ENCODE measurements at places on chromosomes 13 and 19. TPM values are rescaled to one million over a fixed set of nuclear protein-coding genes. Genes with fewer than 3 reads are reported as not detected.
A peak's percentile ranks its signal among the peaks of the same experiment; 100 is the strongest.

DNA sequence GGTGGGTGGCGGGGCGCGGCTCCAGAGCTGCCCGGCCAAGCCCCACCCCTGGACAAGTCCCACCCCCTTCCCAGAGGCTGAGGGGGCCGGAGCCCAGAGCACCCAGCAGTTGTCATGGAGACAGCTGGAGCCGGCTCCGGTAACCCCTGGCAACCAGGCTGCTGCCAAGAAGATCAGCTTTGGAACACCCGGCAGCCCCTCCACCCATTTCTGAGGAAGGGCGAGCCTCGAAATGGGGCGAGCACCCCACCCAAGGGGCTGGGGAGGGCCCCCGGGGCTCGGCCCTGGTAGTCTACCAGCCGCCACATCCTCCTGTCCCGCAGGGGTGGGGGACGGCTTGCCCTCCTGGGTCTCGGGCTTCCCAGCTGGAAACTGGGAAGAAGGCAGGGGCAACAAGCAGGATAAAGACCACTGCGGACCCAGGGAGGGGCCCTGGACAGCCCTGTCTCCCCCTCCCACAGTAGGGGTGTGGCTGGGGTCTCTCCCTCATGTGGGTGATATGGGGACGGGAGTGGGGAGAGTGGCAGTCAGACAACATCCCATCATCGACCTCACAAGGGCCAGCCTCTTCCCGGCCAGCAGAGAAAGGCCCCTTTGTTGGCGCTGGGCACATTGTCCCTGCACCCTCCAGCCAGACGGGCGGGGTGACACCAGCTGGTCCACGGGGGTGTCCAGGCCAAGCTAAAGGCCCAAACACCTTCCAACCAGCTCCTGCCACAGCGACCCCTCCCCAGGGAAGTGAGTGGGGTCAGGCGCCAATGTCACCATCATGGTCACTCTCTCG is 1.5 kb downstream of the CERS1 start:
- peaks cover 21% of the 10 kb centered on the region for H3K4me1 ChIP-seq
- peaks cover 6% of the 10 kb centered on the region for H3K36me3 ChIP-seq
- H3K27ac ChIP-seq: no peak overlapping the region
- H3K27me3 ChIP-seq: no peaks in the 10 kb centered on the region
- no peak for DNase-seq

- H3K4me3 ChIP-seq: peak within 1 kb of the TSS; percentile 84
- H3K36me3 ChIP-seq: no peaks in the 10 kb centered on the region
- H3K27me3 ChIP-seq: no peaks in the 10 kb centered on the region
- peak within 1 kb of the TSS; percentile 99 for H3K27ac ChIP-seq
These were observed at the start of gene KLF12 for GRCh38 chr13:74134221-74134776. KLF12 (minus strand) TSS chr13:74134404.

GRCh38 chr13:78183732-78184131 is 265.1 kb upstream of the EDNRB start:
- H3K36me3 ChIP-seq: no peaks in the 10 kb centered on the region
- DNase-seq: no peak
- no peak overlapping the region for H3K27ac ChIP-seq
- H3K4me3 ChIP-seq: no peak overlapping the region

GRCh38 chr13:45915686-45916439 is 64.3 kb upstream of the SIAH3 start:
- H3K36me3 ChIP-seq: no peaks in the 10 kb centered on the region
- H3K27ac ChIP-seq: no peak overlapping the region
- no peaks in the 10 kb centered on the region for H3K27me3 ChIP-seq
- no peak for DNase-seq

DNA sequence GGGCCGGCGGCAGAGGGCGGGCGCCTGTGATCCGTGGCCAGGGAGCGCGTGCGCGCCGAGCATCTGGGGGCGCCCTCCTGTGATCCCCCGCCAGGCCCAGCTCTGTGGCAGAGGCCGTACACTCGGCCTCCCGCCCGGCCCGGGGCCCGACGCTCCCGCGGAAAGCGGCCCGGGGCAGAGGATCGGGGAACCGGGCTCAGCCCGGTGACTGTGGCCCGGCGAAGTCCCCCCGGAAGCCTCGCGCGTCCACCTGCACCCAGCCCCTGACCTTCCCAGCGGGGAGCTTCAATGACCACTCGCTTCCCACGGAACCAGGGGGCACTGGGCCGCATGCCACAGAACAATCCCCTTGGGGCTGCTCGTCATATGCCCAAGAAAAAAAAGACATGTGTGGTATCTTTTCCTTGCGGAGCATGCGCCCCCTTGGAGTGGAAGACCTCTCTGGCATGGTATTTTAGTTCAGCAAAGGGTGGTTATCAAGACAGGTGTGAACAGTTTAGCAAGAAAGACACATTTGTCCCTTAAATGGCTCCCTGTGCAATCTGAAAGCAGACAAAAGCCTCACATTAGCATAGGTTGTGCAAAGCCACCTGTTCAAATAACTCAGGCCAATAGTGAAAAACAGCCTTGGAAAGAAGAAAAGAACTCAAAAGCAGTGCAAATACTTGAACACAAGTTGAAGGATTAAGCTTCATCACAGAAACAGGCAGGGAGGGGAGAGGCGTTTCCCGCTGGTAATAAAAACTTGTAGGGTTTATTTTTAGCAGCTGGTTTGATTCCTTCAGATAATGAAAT is 290.9 kb upstream of the SOX21 start:
- H3K36me3 ChIP-seq: no peaks in the 10 kb centered on the region
- DNase-seq: no peak
- H3K4me1 ChIP-seq: no peaks in the 10 kb centered on the region
- no peak overlapping the region for H3K27ac ChIP-seq
- H3K27me3 ChIP-seq: no peaks in the 10 kb centered on the region
- peak overlapping the region; percentile 31 for H3K4me3 ChIP-seq

DNA sequence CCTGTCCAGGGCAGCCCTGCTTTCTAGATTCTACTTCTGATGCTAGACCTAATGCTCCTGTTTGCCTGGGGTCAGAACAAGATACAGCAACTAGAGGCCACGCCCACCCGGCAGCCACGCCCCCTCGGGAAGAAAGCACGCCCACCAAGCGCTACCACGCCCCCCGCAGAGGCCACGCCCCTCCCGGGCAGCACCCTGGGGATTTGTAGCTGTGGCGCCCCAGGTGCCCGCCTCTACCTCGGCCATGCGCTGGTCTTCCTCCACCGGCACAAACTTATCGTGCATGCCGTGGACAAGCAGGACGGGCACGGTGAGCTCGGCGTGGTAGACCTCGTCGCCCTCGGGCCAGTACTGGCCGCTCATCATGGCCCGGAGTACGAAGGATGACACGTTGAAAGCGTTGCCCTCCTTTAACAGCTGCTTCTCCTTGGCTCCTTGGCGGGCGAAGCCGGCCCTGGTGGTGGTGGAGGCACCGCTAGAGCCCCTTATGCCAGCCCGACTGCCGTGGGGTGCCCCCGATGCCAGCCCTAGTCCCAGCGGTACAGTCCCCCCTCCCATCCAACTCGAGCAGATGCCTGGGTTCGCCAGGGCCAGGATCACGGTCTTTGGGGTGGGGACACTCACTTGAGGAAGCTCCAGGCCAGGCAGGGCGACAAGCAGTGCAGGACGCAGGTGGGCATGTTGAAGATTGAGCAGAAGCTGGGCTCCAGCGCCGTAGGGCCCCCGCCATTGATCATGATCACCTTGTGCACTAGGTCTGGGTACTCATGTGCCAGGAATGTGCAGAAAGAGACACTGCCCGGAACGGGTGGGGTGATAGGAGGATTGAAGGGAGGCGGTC is 9.0 kb downstream of the ABHD8 start:
- no peaks in the 10 kb centered on the region for H3K36me3 ChIP-seq
- no peaks in the 10 kb centered on the region for H3K27me3 ChIP-seq
- H3K4me1 ChIP-seq: no peaks in the 10 kb centered on the region
- H3K4me3 ChIP-seq: no peak overlapping the region
- DNase-seq: no peak
- H3K27ac ChIP-seq: no peak overlapping the region

Gene CCL25
- total RNA-seq: not detected

Data from thoracic aorta (tissue), 2 donors.